ENCODE measurements at places on chromosomes 5 and 9.

DNA sequence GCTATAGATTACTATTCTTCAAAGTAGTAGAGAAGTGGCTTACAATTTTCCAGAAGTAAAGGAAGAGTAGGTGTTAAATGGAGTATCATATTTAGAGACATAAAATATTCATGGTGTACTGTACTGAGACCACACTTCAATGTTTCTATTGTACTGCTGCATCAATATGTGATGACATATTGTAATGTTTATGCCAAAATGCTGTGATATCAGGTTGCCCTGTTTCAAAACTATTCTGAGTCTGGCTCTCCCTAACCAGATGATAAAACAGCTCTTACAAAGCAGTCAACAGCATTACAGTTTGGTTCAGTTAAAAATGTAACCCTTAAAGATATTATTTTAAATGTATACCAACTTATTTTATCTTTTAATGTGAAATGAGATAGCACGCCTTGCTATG is 30.8 kb upstream of the ACOT12 start:
- DNase-seq, result no peak

DNA sequence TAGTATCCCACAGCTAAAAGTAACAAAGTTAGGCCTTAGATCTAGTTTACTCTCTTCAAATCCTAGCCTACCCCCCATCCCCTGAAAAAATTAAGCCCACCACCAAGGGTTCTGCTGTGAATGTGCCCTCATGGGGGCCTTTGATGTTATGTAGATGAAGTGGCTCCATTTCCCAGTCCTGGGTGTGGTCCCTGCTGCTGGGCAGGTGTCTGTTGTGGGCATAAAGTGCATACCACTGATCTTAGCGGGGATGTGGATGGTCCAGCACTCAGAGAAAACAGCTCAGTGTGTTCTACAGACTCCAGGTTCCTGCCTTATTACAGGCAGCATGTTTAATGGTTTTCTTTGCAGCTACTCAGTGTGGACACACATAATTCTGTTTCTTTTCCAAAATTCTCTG is 1.9 kb downstream of the PCBD2 start:
- no peak for DNase-seq

GRCh38 chr5:34957857-34958690 is 28.7 kb downstream of the DNAJC21 start:
- peak; percentile 71 for DNase-seq

DNA sequence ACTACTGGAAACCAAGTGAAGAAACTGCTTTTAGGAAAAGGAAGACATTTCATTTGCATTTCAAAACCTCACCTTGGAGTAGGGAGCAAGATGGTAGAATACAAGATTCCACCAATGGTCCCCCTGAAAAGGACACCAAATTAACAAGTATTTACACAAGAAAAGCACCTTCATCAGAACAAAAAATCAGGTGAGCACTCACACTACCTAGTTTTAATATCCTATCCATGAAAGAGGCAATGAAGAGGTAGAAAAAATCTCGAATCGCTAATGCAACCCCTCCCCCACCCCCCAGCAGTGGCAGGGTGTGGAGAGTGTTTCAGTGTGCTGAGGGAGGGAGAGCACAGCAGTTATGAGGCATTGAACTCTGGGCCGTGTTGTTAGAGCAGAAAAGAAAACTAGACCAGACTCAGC is 1397.0 kb upstream of the C9orf72 start:
- DNase-seq, result no peak

- peak; percentile 76 for DNase-seq
Observed at GRCh38 chr5:113330533-113331208, 104.1 kb downstream of the TSSK1B start.

GRCh38 chr9:113580041-113580953 is 116.8 kb downstream of the RGS3 start:
- DNase-seq, result peak; percentile 66
